ENCODE measurements at places on chromosomes 13 and 19.

GRCh38 chr13:110872768-110873638 lies 41.9 kb downstream of the ANKRD10 start:
- H3K4me1 ChIP-seq = peaks cover 3% of the 10 kb centered on the region
- no peak overlapping the region for H3K27ac ChIP-seq
- no peak overlapping the region for H3K4me3 ChIP-seq

- no peaks in the 10 kb centered on the region for H3K4me1 ChIP-seq
- H3K27me3 ChIP-seq = no peaks in the 10 kb centered on the region
- H3K27ac ChIP-seq = no peak overlapping the region
- no peak for DNase-seq
Measured at GRCh38 chr13:27631156-27631555, 9.5 kb downstream of the POLR1D start.

GRCh38 chr19:46475986-46476385 lies 4.6 kb upstream of the PNMA8A start:
- DNase-seq = no peak
- peaks cover 6% of the 10 kb centered on the region for H3K4me1 ChIP-seq
- no peak overlapping the region for H3K27ac ChIP-seq
- no peaks in the 10 kb centered on the region for H3K27me3 ChIP-seq

- H3K4me3 ChIP-seq = no peak overlapping the region
- H3K27ac ChIP-seq = no peak overlapping the region
- H3K36me3 ChIP-seq = no peaks in the 10 kb centered on the region
- no peaks in the 10 kb centered on the region for H3K27me3 ChIP-seq
- no peak for DNase-seq
Measured at GRCh38 chr13:25525884-25526283, 154.1 kb downstream of the ATP8A2 start.

DNA sequence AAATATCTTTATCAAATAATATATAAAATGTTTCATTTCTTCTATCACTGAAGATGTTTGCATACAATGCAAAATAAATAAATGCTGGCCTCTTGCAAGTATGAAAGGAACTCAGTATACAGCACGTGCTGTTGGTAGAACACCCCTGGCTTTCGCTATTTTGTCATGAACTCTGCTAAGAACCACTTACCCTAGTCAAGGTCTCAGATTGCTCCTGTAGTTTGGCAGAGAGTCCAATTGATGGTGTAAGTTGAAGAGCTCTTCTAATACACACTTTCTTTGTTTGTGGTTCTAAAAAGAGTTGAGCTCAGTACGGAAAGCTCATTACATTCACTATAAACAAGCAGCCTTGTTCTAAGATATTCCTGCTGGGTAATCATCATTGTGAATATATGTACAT lies 1258.9 kb downstream of the EFNB2 start:
- H3K4me1 ChIP-seq = no peaks in the 10 kb centered on the region
- no peaks in the 10 kb centered on the region for H3K36me3 ChIP-seq
- no peak overlapping the region for H3K4me3 ChIP-seq
- H3K27ac ChIP-seq = no peak overlapping the region
- DNase-seq = no peak

GRCh38 chr19:36939153-36939552 lies 23.0 kb downstream of the ZNF568 start:
- no peaks in the 10 kb centered on the region for H3K4me1 ChIP-seq
- no peak overlapping the region for H3K4me3 ChIP-seq
- no peak for DNase-seq
- H3K27me3 ChIP-seq = no peaks in the 10 kb centered on the region
- no peak overlapping the region for H3K27ac ChIP-seq

DNA sequence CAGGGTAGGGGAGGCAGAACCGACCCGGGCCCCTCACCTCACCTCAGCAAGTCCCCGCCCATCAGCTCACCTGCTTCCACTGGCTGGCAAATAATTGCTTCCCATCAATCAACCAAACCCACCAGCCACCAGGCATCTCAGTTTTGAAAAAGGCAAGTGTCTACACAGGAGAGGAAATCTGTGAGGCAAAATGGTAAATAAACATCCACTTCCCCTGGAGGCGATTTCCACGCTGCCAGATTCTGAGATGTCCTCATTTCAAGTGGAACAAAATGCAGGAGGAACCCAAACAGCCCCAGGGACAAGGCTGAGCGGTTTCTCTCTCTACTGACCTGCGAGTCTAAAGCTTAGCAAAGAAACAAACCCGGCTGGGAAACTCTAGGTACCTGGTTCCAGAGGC lies 117.5 kb downstream of the CRYL1 start:
- H3K27me3 ChIP-seq = no peaks in the 10 kb centered on the region
- no peak overlapping the region for H3K27ac ChIP-seq
- no peaks in the 10 kb centered on the region for H3K36me3 ChIP-seq
- no peak for DNase-seq
- H3K4me3 ChIP-seq = no peak overlapping the region

All from breast epithelium (tissue), 4 donors.